MCF 10A (cell line): ENCODE measurements at places on chromosomes 5 and 9. TPM values are rescaled to one million over a fixed set of nuclear protein-coding genes. Genes with fewer than 3 reads are reported as not detected.

DNA sequence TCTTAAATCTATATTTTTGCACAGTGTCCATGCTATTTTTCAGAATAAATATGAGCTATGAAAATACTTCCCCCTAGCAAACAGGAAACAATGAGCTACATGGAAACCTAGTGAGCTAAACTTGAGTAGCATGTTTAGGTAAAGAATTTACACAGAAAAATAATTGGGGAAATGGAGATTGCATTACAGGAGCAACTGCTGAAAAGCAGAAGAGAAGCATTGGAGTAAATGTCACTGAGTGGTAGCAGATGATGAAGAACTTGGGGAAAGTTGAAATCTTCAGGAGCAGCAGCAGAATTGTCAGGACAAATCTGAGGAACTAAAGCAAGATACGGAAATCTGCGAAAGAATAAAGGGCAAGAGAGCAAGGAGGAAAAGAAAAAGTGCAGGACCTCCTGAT is 610.3 kb downstream of the TLE1 start:
- no peak for DNase-seq

Gene C9
- not detected in 2 replicates for total RNA-seq

DNA sequence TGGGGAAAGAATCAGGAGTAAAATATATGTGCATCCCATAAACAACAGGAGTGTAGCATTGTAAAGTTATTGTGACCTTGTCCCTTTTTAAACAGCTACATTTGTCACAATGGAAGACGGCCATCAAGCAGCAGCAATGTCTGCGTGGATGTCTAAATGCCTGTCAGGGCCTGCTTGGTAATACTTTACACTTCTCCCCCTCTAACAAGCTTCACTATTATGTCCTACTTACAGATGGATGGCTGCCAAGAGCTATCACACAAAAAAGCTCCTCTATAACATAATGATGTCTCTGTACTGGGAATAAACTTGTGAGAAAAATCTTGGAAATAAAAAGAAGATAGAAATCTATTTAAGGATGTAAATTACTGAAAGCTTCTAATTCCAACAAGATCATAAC is 213.0 kb downstream of the FBXL17 start:
- DNase-seq, result no peak

Gene SMIM33
- total RNA-seq, result not detected in 2 replicates

- DNase-seq, result no peak
Measured at GRCh38 chr9:130755377-130756007, 61.9 kb downstream of the EXOSC2 start.

Gene INSL4
- total RNA-seq, result not detected in 2 replicates

Gene IRX1
- total RNA-seq, result 13.8 and 15.5 TPM in 2 replicates

Gene PJA2
- total RNA-seq, result 54.4 and 56.9 TPM in 2 replicates

DNA sequence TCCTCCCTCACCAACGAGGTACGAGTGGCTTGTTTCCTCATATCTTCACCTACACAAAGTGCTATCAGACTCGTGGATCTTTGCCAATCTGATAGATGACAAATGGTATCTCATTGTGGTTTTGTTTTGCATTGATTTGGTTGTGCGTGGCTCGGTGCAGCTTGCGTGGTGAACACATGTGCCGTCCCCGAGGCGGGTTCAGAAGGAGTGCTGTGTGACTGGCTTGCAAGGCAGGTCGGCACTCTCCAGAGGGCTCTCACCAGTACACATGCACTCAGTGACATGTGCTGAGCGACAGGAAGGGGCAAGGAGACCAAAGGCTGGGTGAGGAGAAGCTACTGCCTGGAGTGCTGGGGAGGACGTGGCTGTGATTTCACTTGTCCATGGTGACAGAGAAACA is 95.3 kb upstream of the PITX1 start:
- no peak for DNase-seq

DNA sequence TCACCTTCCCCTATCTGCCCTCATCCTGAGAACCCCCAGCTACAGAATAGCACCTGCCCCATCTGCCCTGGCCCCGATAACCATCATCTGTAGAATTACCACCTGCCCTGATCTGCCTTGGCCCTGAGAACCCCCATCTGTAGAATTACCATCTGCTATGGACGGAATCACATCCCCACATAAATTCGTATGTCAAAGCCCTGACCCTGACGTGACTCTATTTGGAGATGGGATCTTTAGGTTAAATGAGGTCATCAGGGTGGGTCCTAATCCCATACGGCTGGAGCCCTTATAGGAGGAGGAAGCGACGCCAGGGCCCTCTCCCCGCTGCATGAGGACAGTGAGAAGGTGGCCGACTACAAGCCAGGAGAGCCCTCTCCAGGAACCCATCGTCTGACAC is 32.6 kb downstream of the SARDH start:
- no peak for DNase-seq

Gene GNA14
- not detected in 2 replicates for total RNA-seq

Gene OR1Q1
- not detected in 2 replicates for total RNA-seq

- no peak for DNase-seq
Measured at GRCh38 chr5:172603251-172603806, 37.7 kb upstream of the NEURL1B start.

Gene RIOK2
- 45.7 and 50.9 TPM in 2 replicates for total RNA-seq

DNA sequence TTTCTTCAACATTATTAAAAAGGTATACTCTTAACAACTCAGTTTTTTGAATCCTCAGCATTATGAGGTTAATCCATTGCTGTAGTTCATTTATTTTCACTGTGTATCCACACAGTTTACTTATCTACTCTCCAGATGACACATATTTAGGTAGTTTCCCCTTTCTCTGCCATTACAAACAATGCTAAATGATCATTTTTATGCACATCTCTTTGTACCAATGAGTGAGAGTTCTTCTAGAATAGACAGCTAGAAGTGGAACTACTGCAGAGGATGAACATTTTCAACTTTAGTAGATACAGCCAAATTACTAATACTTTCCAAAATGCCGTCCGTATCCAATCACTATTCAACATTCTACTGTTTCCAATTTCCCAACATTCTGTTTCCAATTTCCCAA is 11.5 kb downstream of the AFF4 start:
- DNase-seq, result no peak

DNA sequence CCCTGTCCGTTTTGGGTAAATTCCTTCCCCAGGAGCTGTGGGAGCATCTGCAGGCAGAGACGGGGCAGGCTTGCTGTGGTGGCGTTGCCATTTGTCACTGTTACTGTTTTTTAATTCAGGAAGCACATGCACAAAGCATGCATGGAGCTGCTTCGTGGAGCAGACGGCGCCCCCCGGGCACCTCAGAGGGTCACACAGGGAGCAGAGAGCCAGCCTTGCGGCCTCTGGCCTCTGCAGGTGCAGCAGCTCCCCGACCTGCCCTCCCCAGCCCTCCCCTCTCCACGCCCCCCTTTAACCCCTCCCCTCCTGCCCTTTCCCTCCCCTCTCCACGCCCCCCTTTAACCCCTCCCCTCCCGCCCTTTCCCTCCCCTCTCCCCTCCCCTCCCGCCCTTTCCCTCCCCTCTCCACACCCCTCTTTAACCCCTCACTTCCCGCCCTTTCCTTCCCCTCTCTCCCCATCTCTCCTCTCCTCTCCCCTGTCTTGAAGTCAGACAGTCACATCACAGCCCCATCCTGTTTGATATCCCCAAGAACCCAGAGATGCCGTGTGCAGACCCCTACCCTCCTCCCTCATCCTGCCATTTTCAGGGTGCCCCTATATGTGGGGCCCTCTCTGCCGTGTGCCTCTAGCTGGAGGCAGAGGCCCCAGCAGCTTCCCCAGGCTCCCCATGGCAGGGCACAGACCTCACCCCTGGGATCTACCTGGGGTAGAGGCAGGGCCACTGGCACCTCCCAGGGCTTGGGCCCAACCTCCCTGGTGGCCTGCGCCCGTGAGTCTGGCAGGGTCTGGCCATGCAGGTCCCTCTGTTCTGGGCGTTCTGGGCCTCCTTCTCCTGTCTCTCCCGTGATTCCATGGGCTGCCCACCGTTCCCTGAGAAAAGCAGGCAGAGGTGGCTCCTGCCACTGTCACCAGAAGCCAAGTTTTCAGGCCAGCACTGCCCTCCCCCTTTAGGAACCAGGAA is 29.6 kb upstream of the UBAC1 start:
- peak; percentile 50 for DNase-seq

DNA sequence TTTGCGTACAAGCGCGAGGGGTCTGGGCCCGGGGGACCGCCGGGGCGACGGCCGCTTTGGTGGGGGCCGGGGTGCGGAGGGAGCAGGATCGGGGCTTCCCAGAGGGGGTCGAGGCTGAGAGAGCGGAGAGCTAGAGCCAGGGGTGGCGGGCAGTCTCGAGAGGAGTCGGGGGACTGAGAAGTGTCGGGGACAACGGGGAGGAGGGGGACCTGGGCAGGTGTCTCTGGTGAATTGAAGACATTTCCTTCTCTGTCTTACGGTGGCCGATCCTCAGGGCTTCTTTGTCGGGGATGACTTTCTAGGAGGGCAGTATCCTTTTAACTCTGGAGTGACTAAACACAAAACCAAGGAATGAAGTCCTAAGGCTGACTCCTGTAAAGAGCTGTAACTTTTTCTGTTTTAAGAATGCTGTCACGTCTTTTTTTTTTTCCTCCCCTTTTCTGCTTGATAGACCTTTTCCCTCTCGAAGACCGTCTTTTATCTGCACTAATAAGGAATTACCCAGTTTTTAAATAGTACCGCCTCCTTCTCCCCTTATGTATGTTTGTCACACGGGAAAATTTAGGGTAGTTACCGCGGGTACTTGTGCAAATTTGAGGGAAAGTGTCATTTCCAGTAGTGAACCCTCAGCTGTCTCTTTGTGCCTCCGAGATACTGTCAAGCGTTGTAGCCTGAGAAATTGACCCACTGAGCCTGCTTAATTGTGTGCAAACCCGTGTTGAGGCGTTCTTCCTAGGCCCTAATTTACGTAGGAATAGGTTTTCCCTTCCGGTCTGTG is 822 bp downstream of the DENND4C start:
- peak; percentile 33 for DNase-seq

DNA sequence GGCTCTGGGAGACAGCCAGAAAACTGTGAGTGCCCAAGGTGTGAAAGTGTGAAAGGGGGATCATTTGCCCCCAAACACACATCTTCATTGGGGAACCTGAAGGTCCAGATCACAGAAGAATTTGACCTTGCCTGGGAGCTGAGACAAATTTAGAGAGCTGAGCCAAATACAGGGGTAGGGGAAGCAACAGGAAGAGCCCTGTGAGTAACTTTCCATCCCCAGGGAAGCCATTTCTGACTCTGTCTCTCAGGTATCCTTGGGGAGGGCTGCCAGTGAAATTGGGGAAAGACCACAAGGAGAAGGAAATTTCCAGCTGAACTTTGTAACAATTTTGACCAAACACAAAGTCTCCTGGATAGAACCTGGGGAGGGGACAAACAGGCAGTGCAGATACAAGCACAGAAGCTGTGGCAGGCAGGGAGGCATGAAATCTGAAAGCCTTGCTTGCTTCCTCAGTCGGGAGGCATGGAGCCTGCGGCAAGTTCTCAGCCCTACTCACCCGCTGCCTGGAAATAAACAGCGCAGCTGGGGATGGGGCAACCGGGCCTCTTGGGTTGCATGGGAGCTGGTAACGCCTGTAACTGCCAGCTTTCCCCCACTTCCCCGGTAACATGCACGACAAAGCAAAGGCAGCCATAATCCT is 31.5 kb upstream of the ZCCHC9 start:
- DNase-seq, result no peak

Gene TXNDC8
- not detected in 2 replicates for total RNA-seq

Gene LHX3
- total RNA-seq, result 0.22 and 0.26 TPM in 2 replicates

Gene HAPLN1
- not detected in 2 replicates for total RNA-seq

GRCh38 chr9:135409286-135410200 is 70.0 kb upstream of the PPP1R26 start:
- no peak for DNase-seq

DNA sequence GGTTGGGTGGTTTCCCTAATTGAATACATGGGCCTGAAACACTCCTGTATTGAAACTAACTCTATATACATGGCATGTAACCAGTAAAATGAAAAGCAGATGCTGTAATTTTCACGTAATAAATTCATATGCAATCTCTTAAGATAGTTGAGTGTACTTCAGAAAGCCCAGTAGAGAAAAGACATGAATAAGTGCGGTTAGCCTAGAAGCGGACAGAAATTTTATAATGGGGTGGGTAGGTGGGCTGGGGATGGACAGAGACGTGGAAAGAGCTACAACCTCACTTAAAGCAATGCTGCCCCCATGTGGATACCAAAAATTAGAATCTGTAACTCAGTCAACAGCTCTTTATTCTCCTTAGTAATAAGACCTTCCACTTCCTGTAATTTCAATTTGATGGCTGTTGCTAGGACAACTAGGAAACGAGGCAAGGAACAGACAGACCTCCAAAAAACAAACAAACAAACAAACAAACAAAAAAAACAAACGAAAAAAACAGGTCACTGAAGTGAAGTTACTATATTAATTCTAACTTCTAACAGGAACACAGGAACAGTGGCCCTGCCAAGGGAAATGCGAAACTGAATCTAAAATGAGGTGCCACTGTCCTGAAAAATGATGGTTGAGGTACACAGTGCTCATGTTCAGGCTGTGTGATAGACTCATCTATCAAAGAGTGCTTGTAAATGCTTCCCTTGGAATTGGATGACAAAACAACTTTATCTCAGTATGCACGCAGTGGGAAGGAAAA is 103.4 kb upstream of the GNA14 start:
- DNase-seq, result peak; percentile 58

Gene WDR38
- total RNA-seq, result not detected in 2 replicates

- DNase-seq, result no peak
Measured at GRCh38 chr5:159906463-159906862, 9.8 kb upstream of the ADRA1B start.

- DNase-seq, result no peak
Measured at GRCh38 chr5:151328734-151329133, 18.6 kb downstream of the SLC36A2 start.
